ENCODE measurements at places on chromosomes 2 and 18. TPM values are rescaled to one million over a fixed set of nuclear protein-coding genes. Genes with fewer than 3 reads are reported as not detected.

Gene PSMG2
- 65.2 TPM for total RNA-seq

Gene PROKR1
- total RNA-seq = not detected

Gene CRYGC
- not detected for total RNA-seq

Gene IL1B
- 54.3 TPM for total RNA-seq

Gene CD226
- total RNA-seq = 0.85 TPM

Gene SCTR
- total RNA-seq = not detected

Gene SYT4
- not detected for total RNA-seq

Gene MOB1A
- total RNA-seq = 74.5 TPM

Gene CDKL4
- 3.4 TPM for total RNA-seq

Gene OSR1
- 36.5 TPM for total RNA-seq

Gene NEU2
- not detected for total RNA-seq

Gene CAB39
- 43.5 TPM for total RNA-seq

Gene RHOB
- 143 TPM for total RNA-seq

Gene RESP18
- not detected for total RNA-seq

Gene ALPI
- not detected for total RNA-seq

Gene PCARE
- not detected for total RNA-seq

Gene KCNK3
- total RNA-seq = 0.28 TPM

Gene PSD4
- total RNA-seq = 3.4 TPM

Gene SPATA3
- not detected for total RNA-seq

Gene LAMA3
- total RNA-seq = 19.1 TPM

Gene ALK
- under 0.01 TPM for total RNA-seq

Gene VIT
- total RNA-seq = 2.0 TPM

Gene CARF
- total RNA-seq = 5.3 TPM

Gene CYBRD1
- total RNA-seq = 340 TPM

Gene CYS1
- total RNA-seq = 2.0 TPM

Gene ZNF804A
- total RNA-seq = 2.0 TPM

Gene FIGLA
- not detected for total RNA-seq

Measured in smooth muscle cell of bladder (primary cell).